Stimulated activated CD8-positive, alpha-beta memory T cell treated with anti-CD3 and anti-CD28 coated beads, Interleukin-4, amount 100 ng/mL, for 4 hours (primary cell): ENCODE measurements at places on chromosomes 2 and 18.

DNA sequence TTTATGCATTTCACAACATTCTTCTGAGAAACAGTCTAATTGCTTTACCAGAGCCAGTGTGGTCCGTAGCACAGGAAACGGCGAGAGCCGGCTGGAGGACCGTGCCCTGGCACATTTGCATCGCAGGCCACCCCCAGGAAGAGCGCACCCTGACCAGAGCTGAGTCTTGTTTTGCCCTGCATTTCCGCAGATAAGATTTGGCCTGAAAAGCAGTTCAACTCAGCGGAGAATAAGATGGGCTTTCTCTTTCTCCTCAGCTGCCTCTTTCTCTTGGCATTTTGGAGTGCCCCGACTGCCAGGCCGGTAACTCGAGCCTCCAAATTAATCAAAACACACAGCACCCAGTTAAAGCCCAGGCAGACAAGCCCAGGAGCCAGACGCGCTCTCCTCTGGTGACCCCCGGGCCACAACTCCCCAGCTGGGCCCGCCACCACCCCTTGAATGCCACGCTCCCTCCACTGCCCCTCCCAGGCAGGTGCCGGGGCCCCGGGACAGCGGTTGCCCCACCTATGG, 464 bp downstream of the COL4A4 start:
- DNase-seq, result no peak

DNA sequence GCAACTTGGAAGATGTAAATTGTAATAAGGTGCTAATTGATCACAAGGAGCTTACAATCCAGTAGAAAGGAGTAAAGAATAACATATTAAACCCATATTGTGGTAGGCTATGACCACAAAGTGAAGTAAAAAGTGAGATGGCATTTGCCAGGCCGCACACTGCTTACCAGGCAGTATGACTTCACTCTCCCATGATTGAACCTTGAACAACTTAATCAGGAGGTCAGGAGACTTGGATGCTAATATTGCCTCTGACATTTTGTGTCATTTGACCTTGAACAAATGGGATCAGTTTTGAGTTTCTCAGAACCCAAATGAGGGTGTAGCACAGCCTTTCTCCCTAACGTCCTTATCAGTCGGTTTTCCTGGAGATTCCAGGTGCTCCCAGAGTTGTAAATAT, 44.0 kb downstream of the SLC9A2 start:
- DNase-seq, result no peak

GRCh38 chr2:239550357-239550756, 149.5 kb upstream of the HDAC4 start:
- DNase-seq, result no peak

GRCh38 chr2:197883354-197884032, 79.1 kb downstream of the PLCL1 start:
- no peak for DNase-seq

- no peak for DNase-seq
Observed at GRCh38 chr2:24365826-24366225, 5.5 kb upstream of the ITSN2 start.

DNA sequence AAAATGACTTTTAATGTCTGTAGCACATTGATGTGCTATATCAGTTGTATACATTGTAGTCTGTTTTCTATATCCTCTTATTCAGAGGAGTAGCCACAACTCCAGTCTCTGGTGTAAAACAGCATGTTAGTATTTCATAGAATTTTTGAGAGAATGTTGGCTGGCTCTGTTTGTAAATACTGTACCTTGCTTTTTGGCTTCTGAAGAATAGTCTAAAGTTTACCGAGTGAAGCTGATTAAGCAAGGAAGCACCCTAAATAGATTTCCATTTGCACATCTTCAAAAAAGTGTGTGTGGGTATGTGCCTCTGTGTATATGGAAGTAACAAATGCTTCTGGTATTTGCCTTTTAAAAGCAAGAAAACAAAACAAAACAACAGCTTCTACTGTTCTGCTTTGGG, 50.5 kb downstream of the MAP4K4 start:
- no peak for DNase-seq
